Posterior vena cava (tissue), 2 donors: ENCODE measurements at places on chromosomes 1 and 21. TPM values are rescaled to one million over a fixed set of nuclear protein-coding genes. Genes with fewer than 3 reads are reported as not detected.

DNA sequence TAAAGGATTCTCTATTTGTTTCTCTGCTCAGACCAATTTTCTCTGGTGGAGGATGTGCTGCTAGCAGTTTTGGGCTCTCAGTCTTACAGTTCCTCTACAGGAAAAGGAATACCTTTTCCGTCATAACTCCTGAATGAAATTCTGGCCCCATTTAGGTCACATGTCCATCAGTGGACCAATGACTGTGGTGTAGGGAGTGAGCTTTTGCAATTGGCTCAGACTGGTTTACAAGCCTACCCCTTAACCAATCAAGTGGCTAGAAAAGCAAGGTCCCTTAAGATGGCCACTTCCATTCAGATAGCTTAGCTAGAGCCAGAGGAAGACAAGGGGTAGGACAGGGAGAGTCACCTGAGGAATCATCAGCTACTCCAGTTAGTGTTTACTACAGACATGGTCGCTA, 16.4 kb upstream of the ZNF281 start:
- no peak for DNase-seq

DNA sequence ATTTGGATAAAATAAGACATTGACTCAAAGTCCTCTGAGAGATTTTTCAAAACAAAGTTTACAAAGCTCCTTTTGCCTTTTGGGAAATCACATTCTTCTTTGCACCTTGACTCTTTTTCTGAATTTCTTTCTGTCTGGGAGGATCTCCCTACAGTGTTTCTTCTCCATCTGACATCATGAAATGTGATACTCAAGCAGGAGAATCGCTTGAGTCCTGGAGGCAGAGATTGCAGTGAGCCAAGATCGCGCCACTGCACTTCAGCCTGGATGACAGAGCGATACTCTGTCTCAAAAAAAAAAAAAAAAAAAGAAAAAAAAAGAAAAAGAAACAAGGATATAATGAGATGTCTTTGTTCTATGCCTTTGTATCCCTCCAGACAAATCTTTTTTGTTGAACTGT, 13.3 kb upstream of the GRIK1 start:
- no peak for DNase-seq

- no peak for DNase-seq
These were observed 3.0 kb downstream of the ERG start for GRCh38 chr21:38495242-38495641.

GRCh38 chr1:11538886-11539285, 59.9 kb downstream of the DISP3 start:
- no peak for DNase-seq

DNA sequence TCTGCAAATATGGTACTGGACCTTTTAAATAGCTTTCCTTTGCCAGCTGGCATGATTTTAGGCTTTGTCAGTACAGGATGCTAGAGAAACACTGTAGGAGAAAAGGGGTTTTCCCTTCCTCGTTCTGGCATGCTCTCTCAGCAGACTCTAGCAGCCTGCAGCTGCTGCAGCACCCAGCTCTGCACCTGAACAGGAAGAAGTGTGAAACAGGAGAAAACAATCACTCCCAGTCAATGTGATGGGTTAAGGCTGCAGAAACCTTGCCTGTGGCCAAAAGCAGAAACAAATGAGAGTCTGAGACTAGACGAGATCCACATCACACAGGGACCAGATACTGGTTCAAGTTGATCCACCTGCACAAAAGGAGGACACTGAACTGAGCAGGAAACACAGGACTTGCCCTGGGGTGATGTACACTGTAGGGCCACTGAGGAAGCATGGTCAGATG, 21.2 kb downstream of the OVGP1 start:
- no peak for DNase-seq

GRCh38 chr1:88890791-88891317, 513 bp downstream of the GTF2B start:
- DNase-seq: no peak

- peak; percentile 89 for DNase-seq
These were observed 14.9 kb upstream of the MED18 start for GRCh38 chr1:28313702-28314546.

GRCh38 chr1:94884106-94884505, 42.8 kb downstream of the CNN3 start:
- no peak for DNase-seq

GRCh38 chr1:171173069-171173468, 12.0 kb upstream of the FMO2 start:
- no peak for DNase-seq

GRCh38 chr1:43835082-43836021, 98.2 kb upstream of the ARTN start:
- no peak for DNase-seq

DNA sequence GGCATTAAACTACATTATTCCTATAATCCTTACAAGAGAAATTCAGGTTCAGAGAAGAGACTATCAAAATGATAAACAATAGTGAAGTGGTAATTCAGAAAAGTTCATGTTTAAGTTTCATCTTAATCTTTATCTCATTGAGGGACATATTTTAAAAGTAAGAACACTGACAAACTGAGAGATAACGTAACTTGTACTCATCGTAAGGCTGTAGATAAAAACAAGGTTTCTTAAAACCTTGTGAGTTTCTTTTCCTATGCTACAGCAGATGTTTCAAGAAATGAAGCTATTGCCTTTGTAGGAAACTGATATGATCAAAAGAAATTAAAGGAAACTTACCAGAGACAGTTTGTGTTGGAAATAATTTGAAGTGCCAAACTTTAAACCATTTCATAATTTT, 65.0 kb downstream of the RERE start:
- no peak for DNase-seq

RGSL1 gene
- total RNA-seq: not detected

DNM3 gene
- 4.7 TPM for total RNA-seq

HRNR gene
- total RNA-seq: 0.05 TPM
